Heart right ventricle (tissue), 16 donors: ENCODE measurements at places on chromosomes 6 and 20.

DNA sequence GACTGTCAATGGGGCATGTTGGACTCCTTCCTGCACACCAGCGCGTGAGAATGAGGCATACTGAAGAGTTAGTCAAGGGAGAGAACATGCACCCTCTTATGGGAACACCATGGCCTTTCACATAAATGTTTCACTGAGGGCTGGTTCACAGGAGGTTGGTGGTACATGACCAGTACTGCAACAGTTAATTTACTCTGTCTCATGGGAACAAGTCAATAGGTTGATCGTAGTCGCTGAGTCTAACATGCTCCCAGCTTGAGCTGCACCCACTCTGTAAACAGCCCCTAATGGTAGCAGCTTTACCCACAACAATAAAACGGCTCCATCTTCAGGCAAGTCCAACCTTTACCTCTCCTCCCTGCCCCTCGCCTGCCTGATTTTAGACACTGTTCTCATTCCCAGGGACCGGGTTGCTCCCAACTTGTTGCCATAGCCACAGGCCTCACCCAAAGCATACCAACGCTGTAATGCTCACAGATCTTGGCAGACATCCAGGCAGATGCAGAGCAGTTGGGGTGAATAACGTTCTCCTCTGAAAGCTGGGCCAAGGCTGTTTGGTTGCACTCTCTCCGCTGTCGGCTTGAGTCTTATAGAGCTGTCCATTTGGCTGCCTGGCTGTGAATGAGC, 111.3 kb downstream of the LY86 start:
- peak; percentile 52 for DNase-seq

GRCh38 chr6:3119040-3119723, 671 bp downstream of the BPHL start:
- no peak for DNase-seq

DNA sequence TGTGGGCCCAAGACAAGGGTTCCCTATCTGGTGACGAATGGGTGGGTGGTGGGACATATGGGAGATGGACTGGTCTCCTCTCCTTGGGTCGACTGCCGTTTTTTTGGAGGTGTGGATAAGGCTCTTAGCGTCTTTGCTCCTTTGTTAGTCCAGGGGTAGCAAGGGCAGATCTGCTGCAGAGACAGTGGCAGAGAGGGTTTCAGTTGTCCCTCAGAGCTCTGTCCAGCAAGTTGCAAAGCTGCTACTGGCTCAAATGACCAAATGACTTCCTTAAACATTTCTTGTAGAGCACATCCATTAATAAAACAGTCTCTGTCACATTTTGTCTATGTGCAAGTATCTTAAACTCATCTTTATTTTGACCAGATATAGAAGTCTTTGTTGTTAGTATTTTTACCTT, 508.0 kb upstream of the ADGRB3 start:
- no peak for DNase-seq

DNA sequence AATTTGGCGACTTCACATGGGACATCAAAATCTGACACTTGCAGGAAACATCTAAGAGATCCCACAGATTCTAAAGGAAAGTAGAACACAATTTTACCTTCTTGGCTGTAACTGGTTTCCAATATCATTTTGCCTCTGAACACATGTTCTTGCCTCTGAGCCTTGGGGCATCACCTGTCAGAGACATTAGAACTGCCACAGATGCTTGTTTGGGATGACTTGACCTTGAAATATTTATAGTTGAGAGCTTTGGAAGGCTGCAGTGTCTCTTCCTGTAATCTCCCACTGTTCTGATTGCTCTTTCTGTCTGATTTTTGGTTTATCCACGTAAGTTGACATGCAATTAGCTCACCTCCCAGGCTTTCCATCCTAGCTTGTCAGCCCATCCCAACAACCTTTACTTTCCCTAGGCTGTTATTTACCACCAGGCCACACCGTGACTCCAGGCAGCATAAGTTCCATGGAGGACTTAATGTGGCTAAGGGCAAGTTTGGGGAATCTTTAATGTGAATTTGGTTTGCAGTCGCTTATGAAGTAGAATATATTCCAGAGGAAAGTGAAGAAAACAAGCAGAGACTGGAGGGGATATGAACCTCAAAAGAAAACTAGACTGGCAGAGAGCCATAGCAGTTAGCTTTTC, 256.5 kb upstream of the RIN2 start:
- DNase-seq = no peak

DNA sequence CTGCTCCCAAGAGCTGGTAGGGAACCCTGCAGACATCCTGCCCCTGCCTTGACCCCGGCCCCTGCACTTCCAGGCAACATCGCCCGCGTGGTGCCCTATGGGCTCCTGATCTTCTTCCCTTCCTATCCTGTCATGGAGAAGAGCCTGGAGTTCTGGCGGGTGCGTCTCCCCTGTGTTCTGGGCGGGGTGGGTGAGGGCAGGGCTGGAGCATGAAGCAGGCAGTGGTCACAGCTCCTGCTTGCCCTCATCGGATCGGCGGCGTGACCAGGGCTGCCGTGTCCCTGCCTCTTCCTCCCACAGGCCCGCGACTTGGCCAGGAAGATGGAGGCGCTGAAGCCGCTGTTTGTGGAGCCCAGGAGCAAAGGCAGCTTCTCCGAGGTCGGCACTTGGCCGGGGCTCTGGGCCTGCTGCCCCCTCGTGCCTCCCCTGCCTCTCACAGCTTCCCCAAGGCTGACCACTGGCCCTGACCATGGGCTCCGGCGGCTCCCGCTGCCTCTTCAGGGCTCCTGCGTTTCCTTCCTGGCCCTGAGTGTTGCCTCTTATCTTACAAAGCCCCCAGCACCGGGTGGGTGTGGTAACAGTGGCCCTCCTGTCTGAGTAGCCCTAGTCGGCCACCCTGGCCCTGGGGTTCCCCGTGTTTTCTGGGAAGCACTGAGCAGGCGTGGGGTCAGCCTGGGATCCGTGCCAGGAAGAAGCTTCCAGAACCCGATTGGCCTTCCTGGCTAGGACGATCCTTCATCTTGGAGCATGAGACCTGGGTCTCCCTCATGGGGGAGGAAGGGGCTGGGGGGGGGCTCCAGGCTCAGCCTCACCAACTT, 8.0 kb upstream of the TNFRSF6B start:
- no peak for DNase-seq

DNA sequence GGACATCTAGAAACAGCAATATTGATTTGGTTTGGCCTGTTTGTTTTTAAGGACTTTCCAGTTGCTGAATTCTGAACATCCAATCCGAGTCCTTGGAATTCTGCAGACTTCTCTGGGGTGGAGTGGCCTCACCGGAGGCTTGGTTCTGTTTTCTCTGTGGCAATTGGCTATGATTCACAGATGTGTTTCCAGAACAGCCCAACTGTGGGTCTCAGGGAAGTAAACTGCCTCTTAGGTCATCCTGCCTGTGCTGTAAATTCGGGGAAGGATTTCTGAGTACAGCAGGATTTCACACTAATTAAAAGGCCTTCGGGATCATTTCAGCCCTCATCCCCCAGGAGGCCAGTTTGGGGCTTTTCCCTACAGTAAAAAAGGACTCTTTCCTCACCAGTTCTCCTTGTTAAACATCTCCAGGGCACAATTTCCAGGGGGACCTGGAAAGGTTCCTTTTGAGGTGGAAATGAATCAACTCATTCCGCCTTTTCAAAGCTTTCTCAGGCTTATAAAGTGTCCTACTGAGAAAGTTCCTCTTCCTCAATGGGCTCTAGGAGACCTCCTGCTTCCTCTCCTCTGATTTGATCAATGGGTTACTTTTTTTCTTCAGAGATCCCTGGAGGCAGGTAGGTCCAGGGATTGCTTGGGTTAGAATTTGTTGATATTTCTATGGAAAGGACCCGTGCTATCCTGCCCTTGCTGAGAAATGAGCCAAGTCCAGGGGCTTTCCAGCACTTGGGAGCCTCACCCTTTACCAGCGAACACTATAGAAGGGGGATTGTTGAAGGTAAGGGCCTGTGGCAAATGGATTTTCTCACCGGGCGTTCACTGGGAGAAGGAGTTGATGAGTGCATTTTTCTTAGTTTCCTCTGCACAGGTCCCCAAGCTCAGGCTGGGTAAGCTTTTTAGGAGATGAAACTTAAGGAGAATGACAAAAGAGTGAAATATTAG, 114.6 kb downstream of the CLIC5 start:
- no peak for DNase-seq

GRCh38 chr6:15038013-15038791, 207.7 kb upstream of the JARID2 start:
- DNase-seq = no peak

- no peak for DNase-seq
Observed at GRCh38 chr20:33130568-33131061, 37.3 kb upstream of the BPIFA2 start.

GRCh38 chr20:22455259-22455658, 129.1 kb downstream of the FOXA2 start:
- no peak for DNase-seq

DNA sequence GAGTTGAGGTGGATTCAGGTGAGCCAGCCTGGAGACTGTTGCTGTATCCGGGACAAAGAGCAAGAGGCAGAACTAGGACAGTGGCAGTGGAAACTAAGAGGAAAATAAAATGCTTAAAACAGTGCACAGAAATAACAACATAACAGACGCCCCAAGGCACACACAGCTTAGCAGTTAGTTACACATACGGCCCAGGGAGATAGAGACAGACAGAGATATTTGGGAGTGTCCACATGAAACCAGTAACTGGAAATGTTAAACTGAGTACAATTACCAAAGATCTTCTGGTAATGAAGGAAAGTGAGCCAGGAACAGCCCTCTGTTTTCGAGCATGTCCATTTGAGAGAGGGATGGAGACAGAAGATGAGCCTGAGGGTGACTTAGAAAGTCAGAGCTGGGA, 237.5 kb upstream of the QKI start:
- no peak for DNase-seq

DNA sequence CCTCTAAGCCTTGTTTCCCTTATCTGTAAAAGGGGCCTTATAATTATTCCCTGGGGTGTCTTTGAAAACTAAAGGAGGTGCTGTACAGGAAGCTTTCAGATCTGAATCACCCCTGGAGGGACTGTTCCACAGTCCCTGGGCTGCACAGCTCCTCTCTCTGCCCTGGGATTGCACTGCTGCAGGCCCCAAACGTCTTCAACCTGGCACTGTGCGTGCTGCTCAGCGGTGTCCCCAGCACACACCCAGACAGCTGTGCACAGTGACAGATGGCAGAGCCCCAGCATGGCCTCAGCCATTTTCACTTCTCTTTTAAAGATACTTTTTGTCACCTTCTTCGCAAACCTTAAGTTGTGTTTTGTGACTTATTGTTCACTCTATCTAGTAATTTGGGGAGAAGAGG, 50.7 kb upstream of the INSM1 start:
- DNase-seq = no peak

- no peak for DNase-seq
Observed at GRCh38 chr20:5654557-5654956, 95.6 kb upstream of the SHLD1 start.

GRCh38 chr6:134848076-134848475, 101.8 kb downstream of the ALDH8A1 start:
- no peak for DNase-seq

DNA sequence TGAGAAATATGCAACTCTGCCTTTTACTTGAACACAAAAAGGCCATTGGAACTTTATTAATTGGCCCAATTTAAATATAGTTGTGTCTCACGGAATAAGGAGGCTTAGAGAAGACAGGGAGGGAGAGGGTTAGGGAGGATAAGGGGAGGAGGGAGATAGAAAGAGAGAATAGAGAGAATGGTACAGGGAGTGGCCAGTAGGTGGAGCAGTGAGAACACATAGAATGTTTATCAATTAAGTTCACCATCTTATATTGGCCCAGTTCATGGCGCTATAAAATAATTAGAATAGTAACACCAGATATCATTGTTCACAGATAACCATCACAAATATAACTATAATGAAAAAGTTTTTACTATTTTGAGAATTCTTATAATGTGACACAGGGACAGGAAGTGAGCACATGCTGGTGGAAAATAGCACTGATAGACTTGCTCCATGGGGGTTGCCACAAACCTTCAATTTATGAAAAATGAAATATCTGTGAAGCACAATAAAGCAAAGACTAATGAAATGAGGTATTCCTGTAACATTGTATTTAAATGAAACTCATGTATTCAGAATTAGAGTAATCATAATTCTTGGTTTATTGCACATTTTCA, 374.1 kb upstream of the MANEA start:
- no peak for DNase-seq

- no peak for DNase-seq
Observed at GRCh38 chr6:125198398-125198937, 44.9 kb downstream of the TPD52L1 start.

- DNase-seq = peak; percentile 37
Observed at GRCh38 chr20:37627060-37627766, 66.6 kb upstream of the CTNNBL1 start.

DNA sequence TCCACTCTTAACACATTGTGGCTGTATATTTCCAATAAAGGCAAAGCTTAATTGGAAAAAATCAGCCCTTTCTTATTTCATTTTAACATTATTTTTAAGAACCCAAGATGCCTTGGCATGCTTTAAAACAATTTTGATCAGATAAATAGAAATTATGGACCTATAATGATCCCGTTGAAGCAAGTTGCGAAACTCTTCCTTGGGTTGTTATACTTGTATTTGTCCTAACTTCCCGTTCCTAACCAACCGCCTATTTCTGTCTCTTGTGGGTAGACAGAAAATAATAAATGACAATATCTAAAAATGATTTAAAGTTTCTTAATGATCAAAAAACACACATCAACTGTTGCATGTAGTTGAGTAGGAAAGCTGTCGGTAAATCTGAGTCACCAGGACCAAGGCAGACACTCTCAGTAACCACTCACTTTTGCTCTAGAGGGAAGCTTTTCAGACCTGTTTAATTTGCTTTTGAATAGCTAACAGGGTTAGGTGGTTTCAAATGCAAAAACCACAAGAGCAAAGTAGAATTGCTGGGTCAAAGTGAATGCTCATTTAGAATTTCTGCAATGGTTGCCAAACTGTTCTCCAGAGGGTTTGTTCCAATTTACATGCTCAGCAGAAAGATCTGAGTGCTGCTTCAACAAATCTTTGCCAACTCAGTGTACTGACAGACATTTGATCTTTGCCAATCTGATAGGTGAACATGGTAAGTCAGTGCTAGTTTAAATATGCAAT, 34.2 kb upstream of the KCNK5 start:
- DNase-seq = no peak

DNA sequence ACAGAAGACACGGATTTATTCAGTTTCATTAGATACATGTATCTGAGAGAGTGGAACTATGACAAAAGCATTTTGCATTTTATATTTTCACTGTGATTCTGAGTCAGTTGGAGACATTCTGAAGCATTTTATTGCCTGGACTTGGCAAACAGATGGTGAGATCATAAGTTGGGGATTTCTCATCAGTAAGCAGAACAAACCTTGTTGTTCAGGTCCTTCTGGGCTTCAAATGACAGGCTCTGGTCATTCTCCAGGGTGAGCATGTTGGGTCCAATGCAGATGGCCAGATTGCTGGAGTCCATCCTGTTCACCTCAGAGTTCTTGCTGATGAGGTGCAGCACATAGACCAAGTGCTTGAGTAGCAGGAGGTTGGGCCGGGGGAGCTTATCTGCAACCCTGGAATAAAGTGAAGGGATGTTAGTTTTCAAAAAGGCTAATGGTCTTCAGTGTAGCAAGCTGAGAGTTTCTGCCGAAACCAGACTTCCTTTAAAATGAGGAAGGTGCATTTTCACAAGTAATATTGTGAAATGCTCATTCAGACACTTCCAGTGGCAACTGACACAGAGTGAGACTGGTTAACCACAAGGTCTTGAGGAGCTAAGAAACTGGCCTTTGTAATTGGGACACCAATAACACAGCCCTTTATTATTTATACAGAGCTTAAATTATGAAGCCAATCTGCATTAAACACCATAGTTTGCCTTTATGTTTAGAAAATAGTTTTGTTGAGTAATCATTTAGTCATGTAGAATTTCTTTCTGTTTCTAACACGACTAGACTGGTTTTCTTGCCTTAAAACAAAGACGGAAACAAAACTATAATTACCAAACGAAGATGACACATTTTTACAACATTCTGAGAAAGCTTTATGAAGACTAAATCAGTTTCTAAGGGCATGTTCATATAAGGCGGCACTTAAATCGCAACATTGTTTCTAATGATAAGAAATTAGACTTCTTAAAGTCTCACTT, 5.6 kb downstream of the TAGAP start:
- no peak for DNase-seq
